ENCODE measurements at places on chromosomes 13 and 19.

DNA sequence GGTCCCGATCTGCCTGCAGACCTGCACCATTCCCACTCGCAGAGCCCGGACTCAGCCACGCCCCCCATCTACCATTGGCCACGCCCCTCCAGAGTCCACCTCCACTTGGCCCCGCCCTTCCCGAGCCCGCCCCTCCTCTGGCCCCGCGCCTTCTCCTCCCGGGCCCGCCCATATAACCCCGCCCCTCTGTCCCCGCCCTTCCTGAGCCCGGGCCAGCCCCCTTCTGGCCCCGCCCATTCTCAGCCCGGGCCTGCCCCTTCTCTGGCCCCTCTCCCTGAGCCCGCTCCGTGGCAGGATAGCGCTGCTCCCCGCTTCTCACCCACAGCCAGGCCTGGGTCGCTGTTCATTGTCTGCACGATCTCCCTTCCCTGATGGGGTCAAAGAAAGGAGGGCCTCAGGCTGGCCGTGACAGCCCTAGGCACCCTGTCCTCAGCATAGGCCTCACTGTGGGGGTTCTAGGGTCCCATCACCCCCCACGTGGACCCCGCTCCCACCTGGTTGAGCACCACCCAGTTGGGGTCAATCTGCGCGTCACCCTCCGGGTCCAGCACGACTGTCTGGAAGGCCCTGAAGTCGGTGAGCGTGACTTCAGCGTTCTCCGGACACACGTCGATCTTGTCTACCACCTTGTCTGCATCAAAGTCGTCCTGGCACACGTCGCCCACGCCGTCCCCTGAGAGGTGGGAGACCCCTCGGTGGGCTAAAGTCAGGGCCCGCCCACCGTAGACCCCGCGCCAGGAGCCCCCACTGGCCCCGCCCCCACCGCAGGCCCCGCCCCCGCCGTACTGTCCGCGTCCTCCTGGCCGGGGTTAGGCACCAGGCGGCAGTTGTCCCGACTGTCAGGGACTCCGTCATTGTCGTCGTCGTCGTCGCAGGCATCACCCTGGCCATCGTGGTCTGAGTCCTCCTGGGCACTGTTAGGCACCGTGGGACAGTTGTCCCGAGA lies 5.7 kb downstream of the COMP start:
- no peak for DNase-seq

- no peak for DNase-seq
Observed at GRCh38 chr13:51585696-51586095, 1.4 kb downstream of the WDFY2 start.

DNA sequence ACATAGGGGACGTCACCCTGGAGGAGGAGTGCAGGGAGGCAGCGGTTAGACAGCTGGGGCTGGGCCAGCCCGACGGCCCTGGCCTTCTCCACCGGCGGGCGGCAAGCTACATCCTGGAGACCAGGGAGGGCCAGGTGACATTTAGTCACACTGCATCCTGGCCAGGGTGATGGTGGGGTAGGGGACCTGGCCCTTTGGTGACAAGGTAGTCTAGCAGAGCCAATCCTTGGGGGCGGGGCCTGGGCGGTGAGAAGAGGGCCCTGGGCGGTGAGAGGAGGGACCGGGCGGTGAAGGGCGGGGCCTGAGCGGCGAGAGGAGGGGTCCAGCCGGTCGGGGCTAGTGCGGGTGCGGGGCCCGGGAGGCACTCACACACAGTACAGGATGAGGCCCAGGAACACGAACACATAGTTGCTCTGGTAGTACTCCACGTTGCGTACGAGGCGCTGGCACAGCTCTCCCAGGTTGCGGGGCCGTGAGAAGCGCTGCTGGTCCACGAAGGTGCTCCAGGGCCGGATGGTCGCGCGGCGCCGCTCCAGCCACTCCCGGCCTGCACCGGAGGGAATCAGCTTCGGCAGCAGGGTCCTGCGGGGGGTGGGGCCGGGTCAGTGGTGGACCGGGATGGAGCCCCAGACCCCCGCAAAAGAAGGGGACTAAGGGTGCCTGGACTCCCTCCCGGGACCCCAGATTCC lies 610 bp downstream of the RABAC1 start:
- DNase-seq: no peak

- no peak for DNase-seq
Observed at GRCh38 chr19:45069056-45069455, 7.2 kb downstream of the ZNF296 start.

DNA sequence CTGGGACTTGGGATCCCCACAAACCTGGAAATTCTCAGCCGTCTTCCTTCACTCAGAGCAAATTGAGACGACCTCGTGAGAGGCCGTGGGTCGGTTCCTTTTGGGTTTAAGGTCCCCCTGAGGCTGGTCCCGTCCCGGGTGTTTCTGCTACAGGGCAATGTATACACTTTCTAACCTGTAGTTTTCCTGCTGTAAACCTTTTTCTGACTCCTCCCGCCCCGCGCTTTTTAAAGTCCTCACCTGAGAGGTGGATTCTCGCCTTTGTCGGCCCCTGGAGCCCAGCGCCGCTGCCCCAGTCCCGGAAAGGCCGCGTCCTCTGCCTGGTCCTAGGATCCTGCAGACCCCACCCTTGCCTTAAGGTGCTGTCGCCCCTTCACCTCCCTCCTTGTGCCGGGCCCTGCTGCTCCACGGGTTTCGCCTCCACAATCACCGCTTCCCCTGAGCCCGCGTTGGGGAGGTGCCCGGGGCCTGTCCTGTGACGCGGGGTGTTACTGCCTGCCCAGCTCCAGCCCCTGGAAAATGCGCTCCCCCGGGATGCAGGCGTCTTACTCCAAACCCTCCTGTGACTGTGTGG lies 391 bp downstream of the ZNF761 start:
- DNase-seq: no peak

DNA sequence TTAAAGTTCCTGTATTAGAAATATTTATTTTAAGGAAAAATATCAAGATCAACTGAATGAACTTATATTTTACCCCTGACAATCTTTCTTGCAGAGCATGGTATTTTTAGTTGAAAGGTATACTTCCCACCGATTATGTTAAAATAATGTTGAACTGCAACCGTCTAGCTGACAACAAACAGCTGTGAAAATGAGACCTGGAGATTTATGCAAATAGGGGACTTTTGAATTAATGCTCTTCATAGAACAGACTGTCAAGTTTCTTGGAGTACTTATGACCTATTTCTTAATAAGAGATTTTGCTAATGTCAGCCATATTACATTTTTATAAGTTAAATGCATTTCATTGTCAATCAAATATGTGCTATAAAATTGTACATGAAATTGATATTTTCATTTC lies 210.9 kb downstream of the NALCN start:
- DNase-seq: no peak

GRCh38 chr13:28530729-28531076 lies 35.8 kb upstream of the FLT1 start:
- DNase-seq: no peak

- no peak for DNase-seq
Observed at GRCh38 chr13:89746554-89746953, 1600.9 kb upstream of the MIR17HG start.

DNA sequence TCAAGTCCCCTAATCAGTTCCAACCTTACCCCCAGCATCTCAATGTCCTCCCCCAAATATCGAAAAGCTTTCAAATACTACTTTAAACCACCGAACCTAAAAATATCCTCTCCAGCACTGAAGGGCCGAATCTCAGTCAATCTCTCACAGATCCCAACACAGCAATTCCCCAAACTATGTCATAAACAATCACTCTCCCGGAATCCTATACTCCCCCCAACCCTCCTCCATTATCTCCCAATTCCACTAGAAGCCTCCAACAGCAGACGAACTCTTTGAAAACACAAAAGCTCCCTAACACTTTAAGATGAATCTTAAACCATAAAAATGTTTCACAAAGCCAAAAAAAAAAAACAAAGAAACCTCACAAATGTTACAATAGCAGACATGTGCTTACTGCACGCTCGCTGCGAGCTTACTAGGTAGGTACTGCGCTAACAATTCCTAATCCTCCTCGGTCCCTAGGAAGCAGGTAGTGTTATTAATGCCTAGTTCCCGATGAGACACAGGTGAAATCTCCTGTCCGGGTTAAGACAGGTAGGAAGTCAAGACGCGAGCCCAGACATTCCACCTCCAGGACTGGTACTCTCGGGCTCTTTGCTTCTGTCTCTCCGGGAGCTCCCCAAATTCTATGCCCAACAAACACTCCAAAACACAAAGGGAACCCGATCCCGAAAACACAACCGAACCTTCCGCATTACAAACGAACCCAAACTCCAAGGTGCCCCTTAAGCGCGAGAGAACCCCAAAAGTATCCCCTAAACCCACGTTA lies 14.2 kb downstream of the FBXO46 start:
- no peak for DNase-seq

DNA sequence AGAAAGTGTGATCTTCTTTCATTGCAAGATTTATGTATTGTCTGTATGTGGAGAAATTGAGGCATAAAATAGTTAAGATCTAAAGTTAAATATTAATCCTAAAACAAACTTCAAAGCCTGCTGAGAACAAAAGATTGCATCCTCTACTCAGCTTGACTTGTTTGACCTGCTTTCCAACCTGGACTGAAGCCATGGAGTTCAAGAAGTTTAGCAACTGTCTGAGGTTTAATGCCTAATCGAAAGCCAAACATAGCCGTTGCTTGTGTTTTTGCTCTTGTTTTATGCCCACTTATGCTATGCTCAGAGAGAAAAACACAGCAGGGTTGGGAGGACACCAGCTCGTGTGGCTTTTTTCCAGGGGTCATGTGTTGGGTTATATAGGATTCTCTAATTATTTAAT lies 135.6 kb downstream of the NUFIP1 start:
- no peak for DNase-seq
